Stimulated activated CD4-positive, alpha-beta T cell treated with anti-CD3 and anti-CD28 coated beads, Interleukin-2, amount 100 ng/mL, for 24 hours (primary cell): ENCODE measurements at places on chromosomes 5 and 9.
A peak's percentile ranks its signal among the peaks of the same experiment; 100 is the strongest.

DNA sequence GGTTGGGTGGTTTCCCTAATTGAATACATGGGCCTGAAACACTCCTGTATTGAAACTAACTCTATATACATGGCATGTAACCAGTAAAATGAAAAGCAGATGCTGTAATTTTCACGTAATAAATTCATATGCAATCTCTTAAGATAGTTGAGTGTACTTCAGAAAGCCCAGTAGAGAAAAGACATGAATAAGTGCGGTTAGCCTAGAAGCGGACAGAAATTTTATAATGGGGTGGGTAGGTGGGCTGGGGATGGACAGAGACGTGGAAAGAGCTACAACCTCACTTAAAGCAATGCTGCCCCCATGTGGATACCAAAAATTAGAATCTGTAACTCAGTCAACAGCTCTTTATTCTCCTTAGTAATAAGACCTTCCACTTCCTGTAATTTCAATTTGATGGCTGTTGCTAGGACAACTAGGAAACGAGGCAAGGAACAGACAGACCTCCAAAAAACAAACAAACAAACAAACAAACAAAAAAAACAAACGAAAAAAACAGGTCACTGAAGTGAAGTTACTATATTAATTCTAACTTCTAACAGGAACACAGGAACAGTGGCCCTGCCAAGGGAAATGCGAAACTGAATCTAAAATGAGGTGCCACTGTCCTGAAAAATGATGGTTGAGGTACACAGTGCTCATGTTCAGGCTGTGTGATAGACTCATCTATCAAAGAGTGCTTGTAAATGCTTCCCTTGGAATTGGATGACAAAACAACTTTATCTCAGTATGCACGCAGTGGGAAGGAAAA, 103.4 kb upstream of the GNA14 start:
- DNase-seq, result no peak

DNA sequence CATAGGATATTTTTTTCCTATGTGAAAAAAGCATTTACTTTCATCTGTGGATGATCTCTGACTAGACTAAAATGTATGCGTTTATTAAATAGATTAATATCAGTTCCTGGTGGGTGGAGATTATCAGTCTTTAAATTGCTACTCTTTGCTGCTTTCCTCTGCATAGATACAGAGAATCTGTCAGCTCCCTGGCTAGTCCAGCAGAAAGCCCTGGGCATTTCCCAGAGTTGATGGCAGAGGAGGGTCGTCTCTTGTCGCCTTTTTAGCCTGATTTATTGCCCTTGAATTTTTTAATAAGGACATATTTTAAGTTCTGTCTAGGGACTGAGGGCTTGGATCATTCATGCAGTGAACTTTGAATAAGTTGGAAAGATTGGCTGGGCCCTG, 165.5 kb downstream of the CD180 start:
- no peak for DNase-seq

- no peak for DNase-seq
Observed at GRCh38 chr9:27851858-27852257, 278.6 kb upstream of the C9orf72 start.

DNA sequence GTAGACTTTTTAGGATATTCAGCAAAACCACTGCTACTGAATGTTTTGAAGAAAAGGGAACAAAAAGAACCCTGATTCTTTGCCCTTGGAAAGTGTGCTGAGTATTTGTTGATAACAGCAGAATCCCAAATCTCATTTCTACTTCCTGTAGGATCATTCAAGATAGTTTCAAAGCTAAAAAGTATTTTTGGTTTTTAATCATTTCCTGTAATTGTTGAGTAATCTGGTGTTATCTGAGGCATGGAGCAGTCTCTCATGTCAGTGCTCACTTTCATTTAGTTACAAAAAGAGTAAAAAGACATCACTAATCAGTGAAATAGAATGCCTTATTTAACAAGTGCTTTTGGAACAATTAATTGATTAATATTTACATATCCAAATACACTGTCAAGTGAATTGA, 56.1 kb downstream of the ITGA2 start:
- DNase-seq, result no peak

DNA sequence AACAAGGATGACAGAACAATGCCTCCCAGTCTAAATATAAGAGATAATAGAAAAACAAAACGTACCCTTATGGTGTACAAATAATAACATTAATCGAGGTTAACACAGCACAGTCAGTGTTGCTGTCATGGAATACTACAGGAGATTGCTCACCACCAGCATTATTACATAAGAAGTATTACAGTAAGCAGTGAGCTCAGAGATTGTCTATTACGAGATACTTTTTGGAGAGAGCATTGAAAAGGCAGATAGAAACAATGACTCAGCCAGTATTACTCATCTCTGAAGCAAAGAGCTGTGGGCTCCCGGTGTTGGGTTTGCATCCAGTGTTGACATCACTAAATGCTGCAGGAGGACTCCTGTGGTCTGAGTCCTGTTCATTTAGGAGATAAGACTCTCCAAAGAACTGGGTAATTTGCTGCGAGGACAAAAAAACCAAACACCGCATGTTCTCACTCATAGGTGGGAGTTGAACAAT, 191.9 kb upstream of the SEMA6A start:
- DNase-seq, result no peak

- DNase-seq, result no peak
Observed at GRCh38 chr9:121261107-121261460, 6.9 kb upstream of the GSN start.

DNA sequence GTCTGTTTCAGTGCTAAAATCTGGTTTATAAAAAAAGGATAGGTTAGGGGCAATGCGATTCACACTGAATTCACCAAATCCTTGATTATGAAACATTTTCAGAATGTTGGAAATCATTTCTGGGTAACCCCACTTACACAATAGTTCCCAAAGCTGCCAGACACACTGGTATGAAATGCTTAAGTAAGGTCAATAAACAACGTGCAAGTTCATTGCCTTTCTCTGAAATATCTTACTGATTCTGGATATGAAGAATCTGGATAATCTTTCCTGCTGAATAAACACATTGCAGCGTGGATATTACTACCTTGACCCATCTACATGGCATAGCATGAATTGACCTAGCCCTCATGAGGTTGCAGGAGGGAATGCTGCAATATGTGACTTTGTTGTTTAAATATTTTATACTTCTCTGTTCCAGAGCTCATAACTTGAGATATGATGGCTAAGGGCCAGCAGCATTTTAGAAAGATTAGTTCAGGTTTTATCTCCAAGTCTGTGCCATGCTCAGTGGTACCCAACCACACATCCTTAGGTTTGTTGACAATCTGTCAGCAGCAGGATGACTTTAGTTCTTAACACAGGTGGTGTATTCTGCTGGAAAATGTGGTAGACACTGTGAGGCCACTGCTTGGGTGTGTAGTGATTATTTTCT, 121.0 kb downstream of the NREP start:
- DNase-seq, result no peak

DNA sequence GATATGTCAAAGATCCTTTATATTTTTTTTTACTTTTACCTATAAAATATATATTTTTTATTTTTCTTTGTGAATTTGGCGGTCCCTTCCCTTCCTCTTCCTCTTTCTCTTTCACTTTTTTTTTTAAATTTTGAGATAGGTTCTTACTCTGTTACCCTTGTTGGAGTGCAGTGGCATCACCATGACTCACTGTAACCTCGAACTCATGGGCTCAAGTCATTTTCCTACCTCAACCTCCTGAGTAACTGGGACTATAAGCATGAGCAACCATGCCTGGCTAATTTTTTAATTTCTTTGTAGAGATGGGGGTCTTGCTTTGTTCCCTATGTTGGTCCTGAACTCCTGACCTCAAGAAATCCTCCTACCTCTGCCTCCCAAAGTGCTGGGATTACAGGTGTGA, 258.0 kb upstream of the CLINT1 start:
- DNase-seq, result no peak

GRCh38 chr9:87199278-87199677, 252.0 kb upstream of the GAS1 start:
- no peak for DNase-seq

- DNase-seq, result no peak
Observed at GRCh38 chr9:36125062-36125855, 11.3 kb upstream of the GLIPR2 start.

GRCh38 chr5:175821790-175822211, 49.6 kb upstream of the CPLX2 start:
- DNase-seq, result no peak

DNA sequence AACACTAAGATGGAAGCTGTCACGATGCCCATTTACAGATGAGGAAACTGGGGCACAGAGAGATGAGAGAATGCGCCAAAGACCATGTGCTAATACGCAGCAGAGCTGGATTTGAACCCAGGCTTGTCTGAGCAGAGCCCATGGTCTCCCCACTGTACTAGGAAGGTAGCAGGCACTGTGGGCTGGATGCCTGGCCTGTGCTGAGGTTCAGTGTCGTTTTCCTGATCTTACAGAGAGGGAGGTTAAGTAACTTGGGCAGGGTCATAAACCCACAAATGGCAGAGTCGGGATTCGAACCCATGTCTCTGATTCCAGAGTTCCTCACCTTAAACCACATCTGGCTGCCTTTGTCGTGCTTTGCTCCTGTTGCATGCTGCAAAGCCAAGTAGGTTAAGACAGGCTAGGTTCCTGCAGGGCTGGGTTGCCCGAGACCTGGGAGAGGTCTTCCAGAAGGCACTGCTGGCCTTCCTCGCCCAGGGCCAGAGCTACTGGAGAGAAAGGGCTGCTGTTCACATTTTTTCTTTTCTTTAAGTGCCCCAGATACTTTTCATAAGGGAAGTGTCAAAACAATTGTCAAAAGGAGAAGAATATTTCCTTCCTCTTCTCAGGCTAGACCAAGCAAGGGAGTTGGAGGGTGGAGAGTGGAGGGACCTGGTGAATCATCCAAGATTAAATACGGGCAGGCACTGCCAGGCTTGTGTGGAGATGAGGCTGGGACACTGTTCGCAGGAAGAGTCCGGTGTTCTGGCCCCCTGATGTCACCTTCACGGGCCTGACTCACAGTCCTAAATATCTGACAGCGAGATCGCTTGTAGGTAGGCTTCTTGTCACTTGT, 3.2 kb downstream of the NEK6 start:
- no peak for DNase-seq

DNA sequence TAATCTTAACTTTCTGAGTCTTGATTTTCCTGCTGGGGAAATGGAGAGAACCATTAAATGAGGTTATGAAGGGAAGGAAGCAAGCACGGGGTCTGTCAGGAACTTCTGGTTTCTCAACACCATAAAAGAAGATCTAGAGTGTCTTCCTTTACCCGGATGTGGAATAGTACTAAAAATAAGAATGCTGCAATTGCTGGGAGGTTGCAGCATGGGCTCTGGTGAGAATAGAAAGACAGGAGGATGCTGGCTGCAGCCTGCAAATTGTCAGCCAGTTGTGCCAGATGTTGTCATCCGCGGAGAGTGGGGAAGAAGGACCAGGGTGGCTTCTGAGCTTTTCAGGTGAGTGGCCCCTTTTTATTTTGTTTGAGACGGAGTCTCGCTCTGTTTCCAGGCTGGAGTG, 69.3 kb upstream of the STC2 start:
- DNase-seq, result no peak

DNA sequence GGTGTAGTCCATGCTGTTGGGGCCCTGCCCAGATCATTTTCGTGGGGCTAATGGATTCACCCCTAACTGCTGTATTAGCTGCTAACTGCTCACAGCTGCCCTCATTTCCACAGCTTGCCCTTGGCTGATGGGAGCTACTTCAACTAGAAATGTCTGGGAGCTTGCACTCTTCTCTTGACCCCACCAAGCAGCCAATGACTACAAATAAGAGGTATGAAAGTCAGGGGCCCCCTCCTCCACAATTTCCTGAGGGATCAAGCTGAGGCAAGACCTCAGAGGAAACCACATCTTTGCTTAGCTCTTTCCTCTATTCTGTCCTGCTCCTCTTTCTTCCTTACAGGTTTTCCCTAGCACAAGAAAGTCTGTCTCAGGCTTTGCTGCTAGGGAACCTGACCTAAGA, 397.5 kb downstream of the MLLT3 start:
- no peak for DNase-seq

DNA sequence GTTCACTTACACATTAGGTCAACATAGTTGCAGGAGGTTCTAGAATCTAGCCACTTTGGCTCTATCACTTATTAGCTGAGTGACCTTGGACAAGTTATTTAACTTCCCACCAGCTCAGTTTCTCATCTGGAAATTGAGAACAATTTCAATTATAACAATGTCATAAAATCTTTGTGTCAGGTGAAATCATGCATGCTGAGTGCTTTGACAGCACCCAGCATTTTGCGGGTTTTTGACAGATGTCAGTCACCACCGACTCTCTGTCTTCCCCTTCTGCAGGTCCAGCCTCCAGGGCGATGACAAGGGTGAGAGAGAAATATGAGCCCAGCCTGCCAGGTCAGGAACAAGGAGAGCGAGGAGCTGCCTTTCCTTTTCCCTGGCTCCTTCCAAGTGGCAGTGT, 107.1 kb upstream of the TAS2R1 start:
- DNase-seq, result no peak

GRCh38 chr9:125049212-125050049, 93.9 kb downstream of the SCAI start:
- no peak for DNase-seq

GRCh38 chr9:136494012-136494411, 11.2 kb upstream of the SEC16A start:
- no peak for DNase-seq

GRCh38 chr9:70485273-70485858, 70.9 kb upstream of the KLF9 start:
- DNase-seq, result no peak

GRCh38 chr9:71703172-71703872, 65.0 kb downstream of the CEMIP2 start:
- no peak for DNase-seq

GRCh38 chr5:50958852-50959457, 292.5 kb downstream of the PARP8 start:
- no peak for DNase-seq

GRCh38 chr9:92795000-92795399, 30.4 kb upstream of the BICD2 start:
- DNase-seq, result no peak

- DNase-seq, result peak; percentile 10
Observed at GRCh38 chr5:37838152-37838932, 1.5 kb downstream of the GDNF start.

DNA sequence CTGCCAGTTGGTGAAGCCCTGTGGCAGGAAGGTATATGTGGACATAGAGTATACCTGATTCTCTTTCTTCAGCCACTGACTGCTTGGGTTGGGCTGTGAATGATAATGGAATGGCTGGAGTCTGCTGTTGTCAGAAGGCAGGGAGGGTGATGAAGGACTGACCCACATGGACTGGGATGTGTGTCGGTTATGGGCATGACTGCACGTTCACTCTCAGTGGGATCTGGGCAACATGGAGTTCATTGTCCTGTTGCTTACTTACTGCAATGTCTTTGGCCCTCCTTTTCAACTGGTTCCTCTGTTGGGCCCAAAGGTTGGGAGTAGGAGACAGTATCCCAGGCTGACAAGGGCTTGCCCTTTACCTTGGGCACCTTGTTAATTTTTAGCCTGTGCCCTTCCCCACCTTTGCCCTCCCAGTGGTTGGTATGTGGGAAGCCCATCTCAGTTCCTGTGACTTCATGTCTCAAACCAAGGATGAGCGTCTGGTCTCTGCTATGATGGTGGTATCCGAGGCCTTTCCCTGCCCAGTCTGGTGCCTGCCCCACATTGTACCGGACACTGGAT, 34.6 kb downstream of the FAXDC2 start:
- no peak for DNase-seq

GRCh38 chr9:116390303-116391228, 237.0 kb downstream of the PAPPA start:
- no peak for DNase-seq
